Activated T-cell treated with anti-CD3 and anti-CD28 coated beads for 1 hour (primary cell): ENCODE measurements at places on chromosomes 11 and 22.

DNA sequence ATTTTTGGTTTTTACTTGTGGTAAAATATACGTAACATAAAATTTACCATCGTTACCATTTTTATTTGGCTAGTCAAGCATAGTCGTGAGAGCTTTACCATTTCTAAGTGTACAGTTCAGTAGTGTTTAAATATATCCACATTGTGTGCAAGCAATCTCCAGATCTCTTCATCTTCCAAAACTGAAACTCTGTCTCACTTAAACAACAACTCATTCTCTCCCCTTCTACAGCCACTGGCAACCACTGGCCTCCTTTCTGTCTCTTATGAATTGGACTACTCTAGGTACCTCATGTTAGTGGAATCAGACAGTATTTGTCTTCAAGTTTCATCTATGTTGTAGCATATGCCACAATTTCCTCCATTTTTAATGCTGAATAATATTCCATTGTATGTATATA, 37.4 kb downstream of the SMC1B start:
- no peak for DNase-seq

DNA sequence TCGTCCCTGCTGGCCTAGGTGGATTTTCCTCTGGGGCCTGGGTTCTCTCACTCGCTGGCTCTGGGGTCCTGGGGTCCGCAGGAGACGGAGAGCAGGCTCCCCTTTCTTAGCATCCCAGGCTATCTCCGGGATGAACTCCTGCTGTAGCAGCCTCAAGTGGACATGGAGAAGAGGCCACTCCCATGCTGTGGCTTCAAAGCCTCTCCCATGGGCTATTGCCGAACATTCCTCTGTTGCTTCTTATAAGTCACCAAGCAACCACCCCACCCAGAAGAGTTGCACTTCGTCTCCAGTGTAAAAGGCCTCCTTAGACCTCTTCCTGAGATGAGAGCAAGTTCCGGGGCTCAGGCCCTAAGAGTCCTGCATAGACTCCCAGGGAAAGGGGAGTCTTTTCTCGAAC, 124.0 kb upstream of the RCN1 start:
- no peak for DNase-seq

- DNase-seq, result no peak
Observed at GRCh38 chr11:122393209-122393860, 262.2 kb upstream of the UBASH3B start.

DNA sequence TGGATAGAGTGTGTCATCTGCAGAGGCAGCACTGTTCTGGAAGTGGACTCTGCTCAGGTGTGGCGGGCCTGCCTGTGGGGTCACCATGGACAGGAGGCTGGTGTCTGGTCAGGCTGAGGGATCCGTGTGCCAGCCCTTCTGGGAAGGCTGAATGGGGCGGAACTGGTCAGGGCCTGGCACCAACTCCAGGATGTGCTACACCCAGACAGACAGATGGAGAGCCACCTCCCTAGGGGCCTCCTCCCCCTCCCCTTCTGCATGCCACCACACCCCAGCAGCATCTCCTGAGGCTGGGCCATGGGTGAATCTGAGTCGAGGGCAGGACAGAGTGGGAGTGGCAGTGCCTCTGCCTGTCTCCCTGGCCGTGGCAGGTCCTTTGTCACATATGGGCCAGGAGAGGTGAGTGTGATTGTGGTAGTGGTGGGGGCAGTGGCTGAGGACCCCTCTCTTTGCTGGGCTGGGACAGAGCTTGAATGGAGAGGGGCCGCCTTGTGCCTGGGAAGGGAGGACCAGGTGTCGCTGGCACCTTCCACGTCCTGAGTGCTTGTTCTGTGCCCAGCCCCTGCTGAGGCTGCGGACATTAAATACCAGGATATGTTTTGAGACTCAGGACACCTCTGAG, 29.1 kb downstream of the ST3GAL4 start:
- DNase-seq, result no peak

- DNase-seq, result no peak
Observed at GRCh38 chr11:32290783-32291182, 144.6 kb downstream of the WT1 start.
